T-cell (primary cell): ENCODE measurements at places on chromosomes 7 and 10. TPM values are rescaled to one million over a fixed set of nuclear protein-coding genes. Genes with fewer than 3 reads are reported as not detected.

DNA sequence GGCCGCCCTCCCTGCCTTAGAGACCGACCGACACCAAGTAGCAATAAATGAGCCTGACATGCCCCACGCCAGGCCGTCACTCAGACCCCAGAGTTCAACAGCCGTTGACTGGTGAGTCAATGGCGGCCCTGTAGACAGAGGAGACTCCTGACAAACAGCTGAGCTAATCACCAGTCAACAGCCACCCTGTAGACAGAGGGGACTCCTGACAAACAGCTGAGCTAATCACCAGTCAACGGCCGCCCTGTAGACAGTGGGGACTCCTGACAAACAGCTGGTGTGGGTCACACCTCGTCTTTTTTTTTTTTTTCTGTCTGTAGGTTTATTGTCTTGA, 16.9 kb upstream of the KNDC1 start:
- DNase-seq = no peak

DNA sequence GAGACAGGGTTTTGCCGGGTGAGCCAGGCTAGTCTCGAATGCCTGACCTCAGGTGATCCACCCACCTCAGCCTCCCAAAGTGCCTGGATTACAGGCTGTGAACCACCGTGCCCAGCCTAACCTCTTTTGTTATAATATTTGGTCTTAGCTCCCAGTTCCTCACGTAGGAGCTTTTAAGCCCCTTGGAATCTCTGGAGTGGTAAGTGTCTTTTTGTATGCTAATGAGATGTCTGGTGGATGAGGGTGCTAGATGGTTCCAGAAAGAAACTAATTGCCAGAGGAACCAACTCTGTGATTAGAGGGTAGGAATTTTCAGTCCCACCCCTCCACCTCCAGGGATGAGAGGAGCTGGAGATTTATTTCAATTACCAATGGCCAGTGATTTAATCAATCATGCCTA, 5.3 kb upstream of the ARPC1A start:
- no peak for DNase-seq

GRCh38 chr7:20348125-20348807, 17.6 kb downstream of the ITGB8 start:
- DNase-seq = no peak

Gene FBXO24
- 1.3 TPM for total RNA-seq

DNA sequence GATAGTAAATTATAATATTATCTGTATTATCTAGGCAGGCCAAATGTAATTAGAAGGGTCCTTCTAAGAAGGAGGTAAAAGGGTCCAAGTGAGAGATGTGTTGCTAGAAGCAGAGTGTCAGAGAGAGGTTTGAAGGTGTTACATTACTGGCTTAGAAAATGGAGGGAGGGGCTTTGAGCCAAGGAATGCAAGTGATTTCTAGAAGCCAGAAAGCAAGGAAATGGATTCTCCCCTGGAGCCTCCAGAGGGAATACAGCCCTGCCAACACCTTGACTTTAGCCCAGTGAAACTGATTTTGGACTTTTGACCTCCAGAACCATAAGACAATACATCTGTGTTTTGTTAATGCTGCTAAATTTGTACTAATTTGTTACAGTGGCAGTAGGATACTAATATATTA, 97.9 kb upstream of the IL6 start:
- DNase-seq = no peak

GRCh38 chr7:143435266-143435665, 8.0 kb upstream of the TAS2R60 start:
- no peak for DNase-seq

DNA sequence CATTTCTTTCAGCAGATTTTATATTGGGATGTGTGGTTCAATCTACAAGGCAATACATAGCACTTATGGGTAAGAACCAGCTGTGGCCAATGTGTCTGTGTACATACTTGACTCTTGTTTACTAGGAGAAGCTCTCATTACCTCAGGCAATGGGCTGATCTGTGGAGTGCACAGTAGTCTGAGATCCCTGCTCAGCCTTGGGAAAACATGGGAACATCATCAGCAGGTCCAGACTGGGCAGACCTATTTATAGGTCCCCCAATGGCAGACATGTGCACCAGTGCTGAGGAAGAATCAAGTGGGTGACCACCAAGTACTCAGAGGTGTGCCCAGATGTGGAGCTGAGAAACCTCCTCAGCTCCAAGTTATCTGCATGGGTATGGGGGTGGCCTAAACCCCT, 349.7 kb downstream of the KIF20B start:
- DNase-seq = no peak

- no peak for DNase-seq
These were observed 7.5 kb downstream of the EPDR1 start for GRCh38 chr7:37927773-37928444.

DNA sequence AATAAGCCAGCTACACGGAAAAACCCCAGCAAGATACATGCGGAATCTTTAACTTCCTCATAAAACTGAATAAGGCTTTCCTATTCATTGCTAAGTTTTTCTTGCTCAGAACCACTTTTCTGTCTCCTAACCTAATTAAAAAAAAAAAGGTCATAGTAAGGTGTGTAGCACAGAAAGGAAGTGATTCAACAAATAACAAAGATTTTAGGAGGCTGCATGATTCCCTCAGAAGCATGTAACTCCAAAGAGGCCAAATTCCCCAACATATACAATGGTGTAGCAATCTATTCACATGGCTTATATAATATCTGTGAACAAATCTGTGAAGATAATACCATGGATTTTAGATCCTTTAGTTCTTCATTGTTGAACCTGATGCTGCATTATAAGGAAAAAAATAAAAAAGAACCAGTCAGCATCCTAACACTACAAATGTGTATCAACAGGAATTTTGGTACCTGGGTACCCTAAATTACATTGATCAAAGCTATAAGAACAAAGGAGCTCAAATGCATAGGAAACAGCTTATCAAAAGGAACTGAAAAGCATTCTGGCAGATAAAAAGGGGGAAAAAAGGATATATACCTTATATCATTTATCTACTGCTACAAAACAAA, 63.8 kb downstream of the IMMP2L start:
- DNase-seq = no peak

- DNase-seq = no peak
These were observed 131.8 kb downstream of the DOCK1 start for GRCh38 chr10:127036987-127037386.

Gene HOXA5
- total RNA-seq = 0.18 TPM

Gene IFIT1B
- not detected for total RNA-seq

Gene ELMO1
- total RNA-seq = 111 TPM

GRCh38 chr10:65660006-65660405, 1265.8 kb upstream of the LRRTM3 start:
- no peak for DNase-seq

DNA sequence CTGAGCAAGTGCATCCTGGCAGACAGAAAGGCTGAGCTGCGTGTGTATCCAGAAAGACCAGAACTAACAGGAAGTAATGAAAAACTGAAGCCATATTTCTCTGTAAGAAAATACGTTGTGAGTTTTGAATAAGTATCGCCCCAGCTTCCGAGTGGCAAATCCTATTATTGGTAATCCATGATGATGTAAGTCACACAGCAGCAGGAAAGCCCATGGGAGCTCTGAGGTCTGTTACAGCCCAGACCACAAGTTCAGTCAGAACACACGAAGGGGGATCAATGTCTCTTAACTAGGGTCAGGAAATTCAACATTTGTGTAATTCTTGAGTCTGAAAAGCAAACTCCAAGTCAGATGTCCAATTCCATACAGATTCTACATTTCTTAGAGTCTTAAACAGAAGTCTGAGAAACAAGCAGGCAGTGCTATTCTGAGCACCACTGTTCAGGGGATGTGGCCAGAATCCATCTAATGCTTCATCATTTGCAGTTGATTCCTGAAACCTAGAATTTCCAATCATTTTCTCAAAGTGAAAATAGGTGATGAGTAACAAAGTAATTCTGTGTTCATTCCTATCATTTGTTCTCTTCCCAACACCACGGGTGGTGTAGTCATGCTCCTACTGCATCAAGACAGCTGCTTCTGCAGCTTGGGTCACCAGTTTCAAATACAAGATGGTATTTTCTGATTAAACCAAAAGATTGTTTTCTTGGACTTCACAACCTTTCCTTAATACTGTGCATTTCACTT, at the start of gene LRIT2:
LRIT2 (minus strand) TSS at position 118 of the 747 bp plus-strand sequence; CDS start at position 94, 24 bp downstream.
- no peak for DNase-seq

Gene TMEM273
- total RNA-seq = 11.2 TPM

Gene KCND2
- total RNA-seq = not detected

DNA sequence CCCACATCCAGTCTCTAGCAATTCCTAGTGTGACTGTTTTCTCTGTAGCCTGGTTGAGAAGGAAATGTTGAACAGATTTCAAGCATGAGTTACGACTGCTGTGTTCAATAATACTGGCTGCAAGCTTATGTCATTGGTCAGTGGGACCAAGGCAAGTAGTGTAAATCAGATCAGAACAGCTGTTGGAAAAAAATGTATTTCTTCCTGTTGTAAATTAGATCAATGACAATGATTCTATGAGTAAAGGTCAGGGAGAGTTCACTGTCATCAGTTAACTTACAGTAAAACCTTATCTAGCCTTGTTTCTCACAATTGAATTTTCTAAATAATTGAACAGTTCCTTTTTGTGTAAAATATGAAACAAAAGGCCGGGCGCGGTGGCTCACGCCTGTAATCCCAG, 6.7 kb downstream of the OTUD1 start:
- DNase-seq = no peak

Gene PON1
- 0.73 TPM for total RNA-seq

Gene FXYD4
- not detected for total RNA-seq

Gene CDC14C
- not detected for total RNA-seq

Gene ITPRIP
- total RNA-seq = 62.7 TPM

GRCh38 chr7:158286210-158286609, 301.4 kb downstream of the PTPRN2 start:
- no peak for DNase-seq

Gene TLX1
- not detected for total RNA-seq
